NCI-H446 (cell line): ENCODE measurements at places on chromosomes 6 and 20.

GRCh38 chr20:57388953-57389694, 2.1 kb upstream of the RBM38 start:
- DNase-seq, result no peak

GRCh38 chr6:16676978-16677377, 84.3 kb downstream of the ATXN1 start:
- peak; percentile 9 for DNase-seq

- DNase-seq, result no peak
These were observed 296 bp downstream of the ADNP start for GRCh38 chr20:50930976-50931305.

DNA sequence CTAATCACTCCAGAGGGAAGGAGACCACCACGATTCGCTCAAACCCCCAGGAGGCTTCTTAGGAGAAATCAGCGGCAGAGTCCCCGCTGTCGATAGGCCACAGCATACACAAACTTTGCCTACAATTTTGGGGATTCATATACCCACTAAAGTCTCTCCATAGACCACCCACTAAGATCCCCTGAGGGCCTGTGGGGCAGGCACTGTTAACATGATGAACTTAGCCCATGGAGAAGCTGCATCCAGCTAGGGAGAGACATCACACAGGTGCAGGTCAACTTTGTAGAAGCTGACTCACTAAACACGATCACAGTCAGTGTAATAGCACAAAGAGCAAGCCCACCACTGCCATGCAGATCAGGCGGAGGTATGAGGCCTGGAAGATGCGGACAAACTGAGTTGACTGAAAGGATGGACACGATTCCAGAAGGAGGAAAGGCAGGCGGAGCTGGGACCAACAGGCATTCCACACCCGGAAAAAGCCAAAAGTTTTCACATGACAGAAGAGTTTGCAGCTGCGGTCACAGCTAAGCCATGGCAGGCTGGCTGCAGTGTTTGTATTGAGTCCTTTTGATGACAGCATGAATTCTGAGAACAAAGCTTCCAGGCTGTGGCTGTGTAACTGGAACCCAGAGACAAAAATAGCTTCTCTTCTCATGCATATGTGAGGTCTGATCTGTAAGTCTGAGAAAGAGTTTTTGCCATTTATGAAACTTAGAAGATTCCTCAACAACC, 75.7 kb upstream of the QKI start:
- DNase-seq, result no peak

- DNase-seq, result no peak
These were observed 512.7 kb upstream of the ZNF337 start for GRCh38 chr20:26209171-26209941.

GRCh38 chr6:29558439-29559079, 973 bp downstream of the UBD start:
- DNase-seq, result no peak

- no peak for DNase-seq
These were observed 217.9 kb downstream of the CLVS2 start for GRCh38 chr6:123213921-123214320.

GRCh38 chr6:29847871-29848630, 20.4 kb downstream of the HLA-G start:
- peak; percentile 4 for DNase-seq

DNA sequence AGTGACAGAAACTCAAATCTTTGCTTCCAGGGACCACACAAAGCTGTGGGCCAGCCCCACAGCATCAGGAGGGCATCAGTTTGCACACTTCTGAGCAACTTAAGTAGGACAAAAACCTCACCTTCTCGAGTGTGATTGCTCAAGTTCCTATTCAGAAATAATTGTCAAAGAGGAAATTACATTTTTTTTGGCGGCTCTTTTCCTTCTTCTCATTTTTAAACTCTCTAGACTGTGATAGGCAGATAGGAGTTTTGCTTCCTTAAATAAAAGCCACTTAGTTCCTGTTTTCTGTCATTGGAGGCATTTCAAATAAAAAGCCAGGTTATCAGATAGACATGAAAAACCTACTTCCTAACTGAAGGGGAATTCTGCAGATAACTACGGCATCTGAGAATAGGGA, 11.2 kb upstream of the TAGAP start:
- DNase-seq, result no peak

GRCh38 chr20:4661191-4661590, 60.5 kb upstream of the PRND start:
- no peak for DNase-seq

- DNase-seq, result no peak
These were observed 11.7 kb downstream of the ZBTB46 start for GRCh38 chr20:63819224-63819921.

- no peak for DNase-seq
These were observed 1.7 kb downstream of the C20orf204 start for GRCh38 chr20:64037498-64038213.

DNA sequence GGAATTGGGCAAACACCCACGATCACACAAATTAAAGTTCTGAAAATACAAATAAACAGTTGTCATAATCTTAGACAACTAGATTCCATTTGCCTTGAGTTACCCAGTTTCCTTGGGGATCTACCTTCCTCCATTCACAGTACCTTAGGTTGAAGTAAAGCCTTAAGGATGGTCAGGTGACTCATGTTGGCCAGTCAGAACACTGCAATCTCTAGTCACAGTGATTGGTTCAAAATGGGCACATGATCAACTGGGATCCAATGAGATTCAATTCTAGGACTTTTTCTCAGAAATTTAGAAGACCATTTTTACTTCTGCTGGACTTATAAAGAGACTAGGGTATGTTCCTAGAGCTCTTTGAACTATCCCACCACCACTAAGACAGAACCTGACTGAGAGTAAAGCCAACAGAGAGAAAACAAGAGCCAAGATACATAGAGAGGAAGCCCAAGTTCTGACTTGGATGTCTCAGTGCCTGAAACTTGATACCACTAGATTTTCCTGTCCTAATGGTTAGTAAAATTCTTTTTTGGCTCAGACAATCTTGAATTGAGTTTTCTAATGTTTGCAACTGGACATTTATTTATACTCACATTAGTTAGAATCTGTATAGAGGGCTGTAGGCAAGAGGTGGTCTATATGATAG, 8.6 kb upstream of the CLIC5 start:
- DNase-seq, result no peak

- DNase-seq, result no peak
These were observed 76.1 kb downstream of the ME1 start for GRCh38 chr6:83354747-83355146.

DNA sequence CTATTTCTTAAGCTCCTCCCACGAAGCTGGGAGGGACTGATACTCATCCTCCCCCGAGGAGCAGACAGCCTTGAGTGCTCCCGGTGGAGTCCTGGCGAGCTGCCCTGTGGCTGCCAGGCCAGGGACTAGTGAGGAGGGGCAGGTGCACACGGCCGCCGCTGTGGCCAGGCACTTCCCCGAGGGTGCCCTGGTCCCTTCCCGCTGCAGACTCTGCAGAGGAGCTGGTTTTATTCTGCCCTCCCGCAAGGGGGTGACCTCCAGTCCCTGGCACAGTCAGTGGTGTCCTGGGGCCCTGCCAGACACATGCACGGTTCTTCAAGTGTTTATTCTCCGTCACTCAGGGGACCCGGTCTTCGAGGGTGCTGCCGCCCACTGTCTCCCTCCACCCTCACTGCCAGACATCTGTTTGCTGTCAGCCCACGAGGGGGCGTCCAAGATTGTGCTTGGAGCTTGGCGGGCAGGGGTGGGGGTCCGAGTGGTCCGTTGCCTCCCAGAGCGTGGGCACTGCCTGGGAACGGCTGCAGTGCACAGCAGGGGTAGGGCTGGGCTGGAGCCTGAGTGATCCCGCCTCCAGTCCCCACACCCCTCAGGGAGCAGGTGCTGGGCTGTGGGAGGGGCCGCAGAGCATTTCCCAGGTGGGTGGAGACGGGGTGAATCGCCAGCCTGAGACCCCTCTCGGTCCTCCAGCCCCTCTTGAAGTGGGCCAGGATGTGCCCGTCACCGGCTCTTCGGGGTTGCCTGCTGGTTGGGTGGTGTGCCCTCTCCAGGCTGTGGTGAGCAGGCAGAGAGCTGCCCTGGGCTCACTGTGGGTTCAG, 3.1 kb upstream of the CABLES2 start:
- DNase-seq, result peak; percentile 44

- no peak for DNase-seq
These were observed 178.4 kb downstream of the NRN1 start for GRCh38 chr6:5828296-5828695.

GRCh38 chr6:93081901-93082300, 337.5 kb downstream of the EPHA7 start:
- DNase-seq, result no peak

- DNase-seq, result no peak
These were observed 94.7 kb upstream of the AHI1 start for GRCh38 chr6:135592276-135592675.

DNA sequence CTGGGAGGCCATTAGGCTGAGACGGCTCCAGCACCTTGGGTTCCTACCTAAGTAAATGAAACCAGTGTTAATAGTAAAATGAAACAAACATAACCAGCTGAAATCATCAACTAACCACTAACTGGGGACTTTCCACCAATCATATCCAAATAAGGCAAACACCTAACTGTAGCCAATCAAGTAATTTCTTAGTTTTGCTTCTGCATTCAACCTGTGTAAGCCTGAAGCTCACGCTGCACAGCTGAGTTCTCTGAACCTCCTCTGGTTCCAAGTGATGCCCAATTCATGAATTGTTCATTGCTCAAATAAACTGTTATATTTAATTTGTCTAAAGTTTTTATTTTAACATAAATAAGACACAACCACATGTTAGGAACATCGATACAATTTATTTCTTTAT, 22.5 kb downstream of the KLHL32 start:
- no peak for DNase-seq

DNA sequence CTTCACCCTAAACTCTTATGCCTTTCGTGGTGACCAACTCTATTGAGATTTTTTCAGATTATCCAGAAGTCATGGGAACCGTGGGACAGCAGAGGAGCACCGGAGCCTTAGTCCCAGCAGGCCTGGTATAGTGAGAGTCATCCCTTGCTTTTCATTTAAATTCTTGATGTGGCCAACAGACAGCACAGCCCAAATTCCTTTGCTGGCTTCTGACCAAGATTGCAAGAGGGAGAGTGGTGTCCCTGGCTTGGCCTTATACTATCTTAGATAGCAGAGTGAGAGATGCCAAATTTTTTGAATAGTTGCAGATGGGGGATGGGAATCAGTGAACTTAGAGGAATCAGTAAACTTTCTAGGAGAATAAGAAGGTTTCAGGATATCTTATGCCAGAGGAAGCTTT, 7.8 kb downstream of the STX11 start:
- DNase-seq, result peak; percentile 2
